AG20443 (cell line): ENCODE measurements at places on chromosomes 16 and 17.

GRCh38 chr17:4276514-4276913, 12.7 kb upstream of the ANKFY1 start:
- DNase-seq = no peak

DNA sequence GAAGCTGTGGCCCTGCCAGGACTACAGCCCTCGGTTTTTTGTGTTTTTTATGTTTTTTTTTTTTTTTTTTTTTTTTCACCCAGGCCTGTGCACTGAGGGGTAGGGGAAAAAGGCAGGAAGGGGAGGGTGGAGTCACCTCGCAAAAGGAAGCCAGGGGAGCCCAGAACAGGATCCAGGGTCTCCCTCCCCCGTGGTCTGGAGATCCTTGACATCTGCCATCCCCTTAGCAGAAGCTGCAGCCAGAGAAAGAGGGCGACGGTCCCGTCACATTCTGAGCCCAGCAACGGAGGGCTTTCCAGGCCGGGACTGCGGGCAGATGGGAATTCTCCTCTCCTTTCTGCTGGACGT, 29.1 kb upstream of the PHOSPHO1 start:
- DNase-seq = no peak

DNA sequence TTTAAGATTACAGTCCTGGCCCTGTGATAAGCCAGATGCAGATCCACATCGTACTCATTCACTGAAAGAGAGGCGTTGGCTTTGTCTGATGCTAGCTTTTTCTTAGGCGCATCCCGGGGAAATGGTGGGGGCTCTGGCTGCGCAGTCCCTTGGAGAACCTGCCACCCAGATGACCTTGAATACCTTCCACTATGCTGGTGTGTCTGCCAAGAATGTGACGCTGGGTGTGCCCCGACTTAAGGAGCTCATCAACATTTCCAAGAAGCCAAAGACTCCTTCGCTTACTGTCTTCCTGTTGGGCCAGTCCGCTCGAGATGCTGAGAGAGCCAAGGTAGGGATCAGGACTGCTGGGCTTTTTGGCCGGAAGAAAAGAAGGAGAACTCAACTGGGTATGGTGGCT, 24.0 kb downstream of the POLR2A start:
- no peak for DNase-seq

GRCh38 chr17:36524428-36524876, 10.2 kb downstream of the MYO19 start:
- DNase-seq = peak; percentile 2

- DNase-seq = peak; percentile 3
These were observed 637 bp downstream of the RPL23A start for GRCh38 chr17:28720247-28720996.

DNA sequence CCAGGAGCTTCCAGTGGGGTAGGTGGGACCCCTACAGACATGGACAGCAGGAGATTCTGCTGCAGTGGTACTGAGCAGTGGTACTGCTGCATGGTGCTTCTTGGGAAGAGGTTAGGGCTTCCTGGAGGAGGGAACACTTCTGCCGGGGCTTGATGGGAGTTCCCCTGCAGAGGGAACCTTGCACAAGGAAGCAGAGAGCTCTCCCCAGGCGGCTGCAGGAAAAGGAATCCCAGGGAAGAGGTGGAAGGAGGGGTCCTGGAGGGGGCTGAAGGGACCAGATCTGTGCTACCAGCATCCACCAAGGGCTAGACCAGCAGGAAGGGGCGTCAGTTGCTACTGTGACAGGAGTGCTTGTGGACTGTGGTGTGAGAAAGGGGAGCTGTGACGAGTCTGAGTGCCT, 10.6 kb downstream of the RIPOR1 start:
- no peak for DNase-seq

DNA sequence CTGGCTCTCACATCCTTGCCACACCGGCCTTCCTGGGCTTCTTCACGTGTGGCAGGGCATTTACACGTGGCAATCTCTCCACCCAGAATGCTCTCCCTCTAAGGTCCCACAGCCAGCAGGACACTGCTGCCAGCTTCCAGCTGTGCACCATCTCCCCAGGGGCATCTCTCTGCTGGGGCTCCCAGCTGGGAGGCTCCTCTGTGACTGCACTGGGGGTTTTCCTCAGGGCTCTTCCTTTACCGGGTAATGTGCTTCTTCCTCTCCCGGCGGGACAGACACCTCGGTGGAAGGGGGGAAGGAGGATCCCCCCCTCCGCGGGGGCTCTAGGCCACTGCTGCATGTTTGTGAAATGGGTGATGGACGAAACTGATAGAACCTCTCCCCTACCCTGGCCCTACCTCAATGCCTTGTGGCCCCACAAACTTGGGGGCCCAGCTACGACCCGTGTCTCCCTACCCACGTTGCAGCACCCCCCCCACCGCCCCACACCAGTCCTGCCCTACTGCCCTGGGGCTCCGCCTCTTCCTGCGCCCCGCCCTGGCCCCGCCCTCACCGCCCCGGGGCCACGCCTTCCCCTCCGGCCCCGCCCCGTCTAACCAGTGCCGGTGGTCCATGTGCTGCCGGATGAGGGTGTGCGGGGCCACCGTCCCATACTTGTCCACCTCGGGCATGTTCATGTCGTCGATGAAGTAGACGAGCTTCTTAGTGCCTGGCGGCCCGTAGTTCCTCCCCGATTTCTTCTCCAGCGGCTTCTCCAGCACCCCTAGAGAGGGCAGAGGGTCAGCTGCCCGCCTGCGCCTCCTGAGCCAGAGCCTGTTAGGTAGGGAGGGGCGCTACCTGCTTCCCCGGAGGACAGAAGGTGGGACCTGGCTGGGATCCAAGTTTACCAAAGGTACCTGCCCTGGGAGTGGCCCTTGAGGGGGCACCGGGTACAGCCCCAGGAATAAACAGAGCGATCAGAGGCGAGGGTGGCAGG, 92.6 kb downstream of the DNAH17 start:
- peak; percentile 90 for DNase-seq

DNA sequence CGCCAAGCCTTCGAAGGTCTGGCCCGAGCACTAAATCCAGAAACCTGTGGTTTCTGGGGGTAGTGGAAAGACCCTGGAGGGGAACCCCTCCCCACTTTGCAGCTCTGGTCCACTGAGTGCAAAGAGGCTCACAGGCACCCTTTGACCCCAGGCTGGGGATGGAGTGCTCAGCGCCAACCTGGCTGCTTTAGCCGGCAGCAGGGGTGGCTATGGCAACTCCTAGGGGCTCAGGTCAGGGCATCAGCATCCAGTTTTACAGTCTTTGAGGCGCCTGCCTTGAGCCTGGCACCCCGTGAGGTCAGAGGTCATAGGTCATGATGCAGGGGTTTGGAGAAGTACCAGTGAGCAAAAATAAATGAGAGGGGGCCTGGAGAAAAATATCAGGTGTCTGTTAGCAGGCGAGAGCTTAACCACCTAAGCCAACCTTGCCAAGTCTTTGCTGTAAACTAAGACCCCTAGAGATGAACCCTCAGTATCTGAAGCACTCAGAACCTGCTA, 17.9 kb downstream of the CA7 start:
- DNase-seq = no peak

DNA sequence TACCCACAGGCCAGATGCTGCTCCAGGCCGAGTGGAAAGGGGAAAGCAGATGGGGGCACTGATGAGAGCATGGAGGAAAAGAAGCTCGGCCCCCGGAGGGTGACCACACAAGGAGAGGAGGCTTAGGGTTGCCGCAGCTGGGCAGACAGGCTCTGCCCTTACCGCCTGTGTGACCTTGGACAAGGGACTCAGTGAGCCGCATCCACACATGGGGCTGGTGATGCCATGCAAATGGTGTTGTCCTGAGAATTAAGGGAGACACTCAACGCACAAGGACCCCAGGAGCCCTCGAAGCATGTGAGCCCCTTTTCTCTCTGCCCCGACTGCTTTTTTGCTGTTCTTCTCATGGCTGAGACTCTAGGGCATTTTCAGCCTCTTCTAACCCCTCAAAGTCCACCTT, 61.0 kb downstream of the PLXDC1 start:
- DNase-seq = no peak

DNA sequence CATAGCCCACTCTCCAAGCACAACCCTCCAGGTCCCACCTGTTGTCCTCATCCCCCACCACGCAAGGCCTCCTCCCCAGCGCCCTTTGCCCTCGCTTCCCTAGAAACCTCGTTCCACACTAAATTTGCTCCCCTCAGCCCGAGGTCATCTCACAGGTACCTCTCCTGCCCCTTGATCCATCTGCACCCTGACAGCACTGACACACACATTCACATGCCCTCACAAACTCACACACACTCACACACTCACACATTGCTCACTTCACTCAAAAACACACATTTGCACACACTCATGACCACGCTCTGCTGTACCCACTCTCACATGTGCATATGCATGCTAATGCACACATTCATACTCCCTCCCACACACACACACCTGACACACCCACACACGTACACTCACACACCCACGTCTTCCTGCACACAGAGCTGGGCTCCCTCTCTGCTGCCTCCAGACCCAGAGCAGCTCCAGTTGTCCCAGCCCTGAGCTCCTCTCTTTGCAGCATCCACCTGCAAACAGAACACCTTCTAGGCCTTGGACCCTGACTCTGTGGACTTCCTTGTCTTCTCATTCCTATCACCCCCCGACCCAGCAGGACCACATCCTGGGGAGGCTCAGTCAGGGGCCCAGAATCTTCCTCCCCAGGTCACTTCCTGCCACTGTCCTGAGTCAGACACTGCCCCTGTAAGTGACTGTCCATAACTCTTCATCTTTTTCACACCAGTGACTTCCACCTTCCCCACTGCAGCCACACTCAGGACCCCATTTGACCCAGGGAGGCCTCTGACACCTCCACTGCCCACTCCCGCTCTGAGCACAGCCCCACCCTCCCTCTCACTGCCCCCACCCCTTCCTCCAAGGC, 4.9 kb downstream of the ASGR2 start:
- DNase-seq = no peak

- no peak for DNase-seq
These were observed 52.5 kb downstream of the FTO start for GRCh38 chr16:53756275-53756996.

DNA sequence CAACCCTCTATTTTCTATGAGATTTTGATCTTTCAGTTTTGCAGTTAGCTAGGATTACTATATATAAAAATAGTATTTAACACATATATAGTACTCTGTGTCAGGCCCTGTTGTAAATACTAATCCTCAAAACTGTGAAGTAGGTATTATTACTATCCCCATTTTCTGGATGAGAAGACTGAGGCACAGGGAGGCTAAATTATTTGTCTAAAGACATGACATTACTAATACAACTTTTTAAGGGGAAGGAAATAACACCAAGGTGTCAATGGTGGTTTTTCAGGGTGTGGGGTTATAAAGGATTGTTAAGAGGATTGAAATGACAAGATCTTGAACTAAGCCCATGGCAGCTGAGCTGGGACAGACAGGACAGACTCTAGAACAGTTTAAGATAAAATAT, 4.1 kb upstream of the WSB1 start:
- no peak for DNase-seq

GRCh38 chr17:30555942-30556341, 78.7 kb downstream of the GOSR1 start:
- no peak for DNase-seq

GRCh38 chr17:31254654-31255053, 42.4 kb downstream of the OMG start:
- DNase-seq = no peak

DNA sequence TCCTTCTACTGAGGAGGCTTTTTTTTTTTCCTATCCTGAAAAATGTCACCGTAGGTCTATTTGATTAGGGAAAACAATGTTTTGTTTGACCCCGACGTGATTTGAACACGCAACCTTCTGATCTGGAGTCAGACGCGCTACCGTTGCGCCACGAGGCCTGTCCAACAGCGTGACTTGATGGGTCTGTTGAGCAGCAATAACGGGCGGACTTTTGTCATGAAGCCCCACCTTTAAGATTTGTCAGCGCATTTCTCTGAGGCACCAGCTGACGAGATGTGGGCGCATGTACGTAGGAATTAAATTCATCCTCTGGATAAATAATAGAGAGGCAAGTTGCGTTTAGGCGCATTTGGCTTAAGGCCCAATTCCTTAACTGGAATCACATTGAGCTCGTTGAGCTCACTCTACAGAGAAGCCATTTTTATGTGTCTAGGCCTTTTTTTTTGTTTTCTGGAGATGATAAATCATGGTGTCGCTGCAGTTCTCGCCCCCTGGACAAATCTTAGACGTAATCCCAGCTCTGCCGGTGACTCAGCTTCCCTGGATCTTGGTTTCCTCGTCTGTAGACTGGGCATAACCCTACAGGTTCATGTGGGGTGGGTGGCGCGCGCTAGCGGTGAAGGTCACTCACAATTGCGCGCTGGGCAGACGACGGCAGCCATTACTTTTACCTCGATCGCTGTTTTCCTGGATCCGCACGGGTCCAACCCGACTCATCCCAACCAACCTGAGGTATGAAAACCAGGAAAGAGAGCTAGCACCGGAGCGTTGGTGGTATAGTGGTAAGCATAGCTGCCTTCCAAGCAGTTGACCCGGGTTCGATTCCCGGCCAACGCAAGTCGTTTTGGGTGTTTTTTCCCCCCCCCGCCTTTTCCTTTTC, 10.6 kb upstream of the AURKB start:
- DNase-seq = peak; percentile 68

DNA sequence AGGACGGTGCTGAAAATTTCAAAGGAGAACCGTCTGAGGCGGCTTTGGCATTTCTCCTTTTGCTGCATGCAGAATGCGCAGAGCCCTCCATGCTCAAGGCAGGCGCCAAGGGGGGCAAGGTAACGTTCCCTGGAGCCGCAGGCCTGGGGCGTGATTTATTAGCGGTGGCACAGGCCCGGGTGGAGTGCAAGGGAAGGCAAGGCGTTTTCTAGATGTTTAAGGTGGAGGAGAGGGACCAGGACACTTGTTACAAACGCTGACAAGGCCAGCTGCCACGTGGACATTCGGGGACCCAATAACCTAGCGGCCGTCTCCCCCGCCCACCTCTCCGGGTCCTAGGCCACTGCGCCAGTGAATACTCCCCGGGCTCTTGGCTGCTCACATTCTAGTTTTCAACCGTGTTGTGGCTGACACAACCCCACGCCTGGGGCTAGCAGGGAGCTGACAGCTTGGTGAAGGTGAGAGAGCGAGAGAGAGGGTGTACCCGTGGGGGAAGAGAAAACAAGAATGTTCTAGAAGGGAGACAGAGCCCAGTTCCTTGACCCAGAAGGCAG, 250.1 kb downstream of the C16orf95 start:
- no peak for DNase-seq
